ENCODE measurements at places on chromosomes 12 and 14.
A peak's percentile ranks its signal among the peaks of the same experiment; 100 is the strongest.

GRCh38 chr14:25150934-25151790 lies 101.2 kb upstream of the STXBP6 start:
- H3K36me3 ChIP-seq = no peaks in the 10 kb centered on the region
- DNase-seq = no peak
- H3K4me1 ChIP-seq = no peaks in the 10 kb centered on the region

- no peaks in the 10 kb centered on the region for H3K4me1 ChIP-seq
- no peak overlapping the region for H3K4me3 ChIP-seq
- DNase-seq = peak; percentile 29
- no peak overlapping the region for H3K27ac ChIP-seq
These were observed 45.9 kb downstream of the IFNG start for GRCh38 chr12:68113644-68114043.

- no peaks in the 10 kb centered on the region for H3K27me3 ChIP-seq
- no peak overlapping the region for H3K27ac ChIP-seq
- no peaks in the 10 kb centered on the region for H3K4me1 ChIP-seq
- H3K4me3 ChIP-seq = no peak overlapping the region
- no peak for DNase-seq
- no peaks in the 10 kb centered on the region for H3K36me3 ChIP-seq
These were observed 382.4 kb downstream of the APAF1 start for GRCh38 chr12:99027461-99027860.

- H3K4me1 ChIP-seq = no peaks in the 10 kb centered on the region
- no peak for DNase-seq
- no peak overlapping the region for H3K27ac ChIP-seq
- no peaks in the 10 kb centered on the region for H3K36me3 ChIP-seq
- no peak overlapping the region for H3K4me3 ChIP-seq
These were observed 374.4 kb downstream of the DPF3 start for GRCh38 chr14:72519543-72519942.

DNA sequence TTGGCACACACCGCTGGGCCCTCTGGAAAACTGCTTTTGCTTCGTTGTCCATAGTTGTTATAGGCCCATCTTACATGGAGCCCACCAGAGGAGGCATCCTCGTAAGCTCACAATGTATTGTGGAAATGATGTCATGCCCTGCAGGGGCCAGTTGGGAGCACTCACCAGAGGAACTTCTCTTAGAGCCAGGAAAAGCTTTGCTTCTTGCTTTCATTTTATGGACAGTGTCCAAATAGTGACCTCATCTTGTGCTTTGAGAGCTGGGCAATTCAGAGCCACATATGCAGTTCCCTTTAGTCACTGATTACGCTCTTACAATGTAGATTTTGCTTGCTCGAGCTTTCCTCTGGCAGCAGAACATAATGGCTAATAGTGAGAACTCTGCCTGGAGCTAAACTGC lies 275.6 kb downstream of the AACS start:
- peaks cover 4% of the 10 kb centered on the region for H3K4me1 ChIP-seq
- H3K36me3 ChIP-seq = no peaks in the 10 kb centered on the region
- H3K4me3 ChIP-seq = no peak overlapping the region
- H3K27me3 ChIP-seq = no peaks in the 10 kb centered on the region
- H3K27ac ChIP-seq = no peak overlapping the region
